ENCODE measurements at places on chromosomes 6 and 20.

DNA sequence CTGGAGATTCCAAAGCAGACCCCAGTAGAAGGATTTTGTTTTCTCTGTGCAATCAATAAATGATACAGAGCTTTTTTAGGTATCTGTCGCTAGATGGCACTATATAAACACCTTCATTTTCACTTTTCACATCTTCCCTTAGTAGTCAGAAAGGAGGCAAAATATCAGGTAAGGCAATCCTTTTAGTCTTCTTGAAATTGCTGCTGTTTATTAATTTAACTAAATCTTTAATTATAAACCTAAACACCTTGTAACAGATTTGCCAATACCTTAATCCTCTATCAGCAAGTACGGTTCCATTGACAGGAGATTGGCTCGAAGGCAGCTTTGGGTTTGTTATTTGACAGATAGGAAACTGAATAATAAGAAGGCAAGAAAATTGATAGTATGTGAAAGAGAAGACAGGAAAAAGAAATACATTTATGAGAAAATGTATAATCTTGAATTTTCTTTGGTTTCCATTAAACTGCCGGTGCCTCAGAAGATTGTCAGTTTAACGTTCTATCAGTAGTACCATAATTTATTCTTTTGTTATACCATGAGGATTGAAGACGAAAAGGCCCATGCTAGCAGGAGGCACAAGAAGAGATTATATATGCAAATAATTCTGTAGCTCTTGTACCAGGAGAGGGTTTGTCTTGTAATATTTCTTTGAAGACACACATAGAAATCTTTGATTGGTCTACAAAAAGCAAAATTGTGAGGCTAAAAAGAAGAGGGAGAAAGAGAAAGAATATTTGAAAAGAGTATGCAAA lies 23.5 kb upstream of the IBTK start:
- peak; percentile 41 for DNase-seq

- no peak for DNase-seq
These were observed 442.9 kb downstream of the QKI start for GRCh38 chr6:163857421-163857820.

- DNase-seq = no peak
These were observed 179.8 kb downstream of the CLIC5 start for GRCh38 chr6:45835721-45836437.

DNA sequence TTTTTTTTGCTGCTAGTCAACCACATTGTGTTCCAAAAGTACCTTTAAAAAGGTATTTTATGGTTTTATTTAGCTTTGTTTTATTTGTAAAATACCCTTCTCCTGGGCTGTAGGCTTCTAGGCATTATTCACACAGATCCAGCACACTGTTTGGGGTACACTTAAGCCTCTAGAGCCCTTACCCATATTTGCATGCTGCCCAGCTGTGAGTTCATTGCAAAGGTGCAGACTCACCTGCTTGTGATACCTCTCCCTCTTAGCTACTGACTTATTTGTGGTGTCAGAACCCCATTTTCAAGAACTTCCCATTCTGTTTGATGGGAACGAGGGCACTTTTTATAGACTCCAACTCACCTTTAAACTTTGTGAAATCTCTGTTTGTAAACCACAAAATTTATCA lies 69.8 kb downstream of the RIN2 start:
- no peak for DNase-seq

GRCh38 chr20:957544-957943 lies 41.4 kb upstream of the ANGPT4 start:
- no peak for DNase-seq

GRCh38 chr6:39111280-39111679 lies 3.7 kb downstream of the SAYSD1 start:
- no peak for DNase-seq

DNA sequence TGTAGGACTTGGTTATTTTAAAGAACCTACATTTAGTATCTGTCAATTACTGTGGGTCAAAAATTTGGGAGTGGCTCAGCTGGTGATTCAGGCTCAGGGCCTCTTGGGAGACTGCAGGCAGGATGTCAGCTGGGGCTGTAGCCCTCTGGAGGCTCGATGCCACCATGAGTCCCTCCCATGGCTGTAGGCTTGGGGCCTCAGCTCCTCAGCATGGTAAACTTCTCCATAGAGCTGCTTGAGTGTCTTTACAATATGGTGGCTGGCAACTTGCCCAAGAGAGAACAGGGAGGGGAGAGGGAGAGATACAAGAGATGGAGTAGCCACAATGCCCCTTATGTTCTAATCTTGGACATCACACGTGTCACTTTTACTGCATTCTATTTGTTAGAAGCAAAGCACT lies 470.4 kb downstream of the CDH26 start:
- no peak for DNase-seq

- peak; percentile 81 for DNase-seq
These were observed 19.5 kb upstream of the UBE2J1 start for GRCh38 chr6:89371849-89372505.

GRCh38 chr6:113019176-113019575 lies 672.0 kb downstream of the RFPL4B start:
- DNase-seq = no peak

DNA sequence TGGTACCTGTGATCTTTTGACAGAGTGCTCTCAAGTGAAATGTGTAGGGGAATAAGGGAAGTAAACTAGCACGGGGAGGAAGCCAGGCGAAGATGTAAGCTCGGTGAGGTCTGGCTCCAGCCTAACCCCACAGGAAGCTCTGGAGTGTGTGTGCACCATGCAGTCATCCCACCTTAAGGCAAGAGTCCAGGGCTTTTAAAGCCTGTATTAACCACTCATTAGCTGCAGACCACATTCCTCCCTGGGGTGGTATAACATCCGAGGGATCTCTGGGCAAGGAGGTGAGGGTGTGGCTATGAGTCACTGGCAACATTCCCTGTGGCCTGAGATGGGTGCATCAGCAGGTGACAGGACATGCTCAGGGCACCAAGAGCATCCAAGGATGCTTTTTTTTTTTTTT lies 12.5 kb upstream of the RANBP9 start:
- DNase-seq = no peak

DNA sequence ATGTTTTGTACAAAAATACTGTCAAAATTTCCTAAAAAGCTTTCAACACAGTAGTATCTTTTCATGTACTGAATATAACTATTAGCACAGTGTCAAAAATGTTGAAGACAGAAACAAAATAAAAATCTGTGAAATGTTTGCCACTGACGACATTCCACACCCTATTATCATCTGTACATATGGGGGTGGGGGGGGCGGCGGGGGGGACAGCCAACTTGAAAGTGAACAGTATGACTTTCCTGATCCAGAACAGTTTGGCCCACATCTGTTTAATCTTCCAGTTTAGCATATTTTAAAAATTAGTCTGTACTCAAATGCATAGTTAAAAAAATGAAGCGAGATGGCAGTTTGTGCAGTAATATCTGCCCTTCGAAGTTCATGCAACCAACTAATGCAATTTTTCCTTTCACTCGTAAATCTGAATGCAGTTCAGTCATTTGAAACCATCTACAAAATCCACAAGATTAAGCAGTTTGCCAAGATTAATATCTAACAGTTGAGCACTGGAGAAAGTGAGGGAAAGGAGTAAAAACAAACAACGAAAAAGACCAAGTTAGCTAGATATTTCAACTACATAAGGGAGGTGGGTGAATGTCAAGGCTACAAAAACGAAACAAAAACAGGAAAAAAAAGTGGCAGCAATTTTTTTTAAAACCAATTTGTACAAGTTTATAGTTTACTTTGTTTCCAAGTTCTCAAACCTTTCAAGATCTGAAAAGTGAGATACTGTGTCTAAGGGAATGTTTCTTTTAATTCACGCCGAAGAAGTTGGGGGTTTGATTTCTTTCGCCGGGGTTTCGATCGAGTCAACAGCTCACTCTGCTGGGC lies 1.9 kb downstream of the CITED2 start:
- DNase-seq = no peak

DNA sequence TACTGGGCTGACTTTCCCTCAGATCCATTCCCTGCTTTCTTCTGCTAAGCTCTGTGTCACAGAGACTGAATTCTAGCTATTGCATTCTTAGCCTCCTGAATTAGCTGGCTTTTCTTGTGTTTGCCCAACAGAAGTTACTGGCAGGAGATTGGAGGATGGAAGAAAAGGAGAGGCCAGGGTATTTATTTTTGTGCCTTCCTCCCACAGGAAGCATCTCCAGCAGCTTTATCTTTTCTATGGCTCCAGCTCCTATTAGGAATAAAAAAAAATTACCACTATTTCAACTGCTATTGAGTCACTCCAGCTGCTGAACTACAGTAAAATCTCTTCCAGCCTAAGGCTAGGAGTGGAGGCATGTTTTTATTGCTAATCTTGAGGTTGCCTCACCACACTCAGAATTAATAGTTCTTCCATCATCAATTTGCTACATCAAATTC lies 492.4 kb downstream of the RFPL4B start:
- no peak for DNase-seq

DNA sequence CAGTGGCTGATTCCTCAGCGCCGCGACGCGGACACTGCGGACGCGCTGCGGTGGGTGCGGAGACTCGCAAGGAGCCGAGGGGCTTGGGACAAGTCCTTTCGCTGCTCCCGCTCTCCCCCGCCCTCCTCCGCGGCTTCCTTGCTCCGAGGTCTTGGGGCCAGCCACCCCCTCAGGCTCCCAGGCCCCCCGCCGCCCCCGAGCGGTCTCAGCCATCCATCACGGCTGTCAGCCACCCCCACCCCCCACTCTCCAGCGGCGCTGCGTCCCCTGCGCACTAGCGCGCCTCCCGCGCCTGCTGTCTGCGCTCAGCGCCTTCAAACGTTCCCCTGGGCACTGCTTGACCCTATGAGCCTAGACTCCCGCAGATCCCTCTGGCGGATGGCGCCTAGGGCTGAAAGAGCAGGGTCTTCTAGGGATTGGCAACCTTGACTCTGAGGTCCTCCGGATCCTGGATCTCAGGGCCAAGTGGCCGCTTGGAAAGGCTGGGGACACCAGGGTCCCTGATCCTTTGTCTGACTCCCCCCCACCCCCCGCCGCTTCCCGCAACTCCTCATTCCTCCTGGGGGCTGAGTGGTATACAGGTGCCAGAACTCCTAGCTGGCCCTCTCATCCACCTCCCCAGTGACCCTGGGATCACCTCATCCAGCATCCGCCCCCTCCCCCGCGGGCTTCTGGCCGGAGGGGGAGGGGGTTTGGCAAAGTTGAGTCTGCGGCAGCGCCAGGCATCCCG lies 1.4 kb downstream of the SLC12A5 start:
- DNase-seq = no peak

DNA sequence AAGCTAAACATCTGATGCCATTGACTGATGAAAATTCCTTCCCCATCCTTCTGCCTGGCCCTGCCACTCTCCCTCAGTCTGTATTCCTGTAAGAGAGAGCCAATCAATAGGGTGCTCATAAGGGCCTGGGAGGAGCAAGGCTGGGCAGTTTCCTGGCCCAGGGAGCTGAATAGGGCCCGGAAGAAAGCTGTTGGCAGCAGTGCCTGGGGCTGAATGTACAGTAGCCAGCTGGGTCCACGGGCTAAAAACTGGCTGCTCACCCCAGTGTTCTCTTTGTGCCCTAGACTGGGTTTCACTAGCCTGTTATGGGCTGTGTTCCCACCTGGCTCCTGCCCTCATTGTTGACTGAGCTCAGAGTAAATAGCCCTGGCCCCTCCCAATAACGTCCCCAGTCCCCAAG lies 1.7 kb upstream of the WFDC2 start:
- no peak for DNase-seq

GRCh38 chr6:79239536-79240168 lies 5.2 kb upstream of the HMGN3 start:
- no peak for DNase-seq

DNA sequence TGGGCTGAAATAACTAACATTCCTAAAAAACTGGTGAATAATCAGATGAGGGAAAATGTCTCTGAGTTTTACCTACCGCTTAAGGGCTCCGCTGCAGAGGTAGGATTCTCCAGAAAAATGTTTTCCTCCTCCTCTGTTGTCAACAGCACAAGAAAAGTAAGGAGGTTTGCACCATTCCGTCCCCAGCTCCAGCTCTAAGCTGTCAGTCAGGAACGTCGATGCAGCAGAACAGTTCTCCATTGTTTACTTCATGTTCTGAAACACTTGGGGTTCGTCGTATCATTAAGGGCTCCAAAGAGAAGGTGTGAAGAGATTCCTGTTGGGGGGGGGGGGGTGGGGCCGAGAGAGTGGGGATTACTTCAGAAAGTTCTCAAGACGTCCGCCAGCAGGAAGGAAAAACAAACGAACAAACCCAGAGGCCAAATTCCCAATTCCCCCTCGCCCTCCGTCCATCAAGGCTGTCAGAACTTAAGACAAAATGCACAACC lies 734 bp downstream of the MMS22L start:
- DNase-seq = peak; percentile 1

DNA sequence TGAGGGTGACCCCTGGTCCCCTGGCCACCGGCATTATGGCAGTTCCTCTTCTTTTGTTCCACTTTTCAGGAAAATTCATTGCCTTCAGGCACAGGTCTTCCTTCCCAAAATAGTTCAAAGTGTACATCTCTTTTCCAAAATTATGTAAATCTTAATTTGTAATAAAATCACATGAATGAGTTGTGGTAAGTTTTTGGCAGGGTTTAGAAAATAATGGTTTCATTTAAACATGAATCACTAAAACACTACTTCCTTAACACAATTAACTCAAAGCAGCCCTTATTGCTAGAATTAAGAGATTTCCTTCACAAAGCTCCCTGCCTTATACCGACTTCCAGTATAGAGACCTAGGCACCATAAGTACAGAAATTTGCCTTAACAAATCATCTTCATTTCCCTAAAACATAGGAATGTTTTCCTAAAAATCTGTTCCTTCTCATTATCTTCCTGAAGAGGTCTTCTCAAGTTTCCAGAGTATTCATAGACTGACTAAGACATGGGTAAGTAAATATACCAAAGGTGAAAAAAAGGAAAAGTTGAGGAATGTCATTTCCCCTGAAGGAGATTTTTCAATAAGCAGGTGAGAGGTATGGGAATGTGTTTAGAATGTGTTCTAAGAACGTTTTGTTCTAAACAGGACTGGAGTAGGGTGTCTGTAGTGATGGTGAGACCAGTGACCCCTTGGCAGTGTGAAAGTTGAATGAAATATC lies 148.2 kb upstream of the CITED2 start:
- DNase-seq = no peak

- no peak for DNase-seq
These were observed 113.3 kb downstream of the RPS12 start for GRCh38 chr6:132927713-132928112.

DNA sequence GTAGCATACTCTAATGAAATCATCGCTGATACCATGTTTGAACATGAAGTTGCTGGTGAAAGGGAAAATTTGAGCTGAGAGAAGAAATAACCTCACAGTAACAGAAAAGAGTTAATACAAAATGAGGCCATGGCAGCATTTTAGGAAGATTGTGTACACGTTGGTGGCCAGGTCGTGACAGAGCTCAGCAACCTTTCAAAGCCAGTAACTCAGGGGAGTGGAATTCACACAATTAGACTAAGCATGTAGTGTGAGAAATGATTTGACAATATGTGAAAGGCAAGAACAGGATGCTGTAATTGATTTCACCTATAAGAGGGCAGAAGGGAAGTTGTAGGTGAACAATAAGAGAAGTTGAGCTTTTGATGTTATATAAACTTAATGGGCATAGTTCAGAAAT lies 246.3 kb downstream of the OGFRL1 start:
- no peak for DNase-seq

- DNase-seq = no peak
These were observed 3.6 kb downstream of the NELFCD start for GRCh38 chr20:58984691-58985090.

GRCh38 chr6:78611886-78612480 lies 255.4 kb upstream of the IRAK1BP1 start:
- DNase-seq = no peak

GRCh38 chr6:163741743-163742363 lies 327.3 kb downstream of the QKI start:
- no peak for DNase-seq

- DNase-seq = no peak
These were observed 1.2 kb downstream of the SYNCRIP start for GRCh38 chr6:85641522-85641896.
